ENCODE measurements at places on chromosomes 11 and 22. TPM values are rescaled to one million over a fixed set of nuclear protein-coding genes. Genes with fewer than 3 reads are reported as not detected.

- H3K36me3 ChIP-seq = no peaks in the 10 kb centered on the region
- no peaks in the 10 kb centered on the region for H3K4me1 ChIP-seq
- H3K27ac ChIP-seq = no peak overlapping the region
- no peak overlapping the region for H3K4me3 ChIP-seq
Measured at GRCh38 chr11:35986947-35987346, 43.1 kb downstream of the LDLRAD3 start.

DNA sequence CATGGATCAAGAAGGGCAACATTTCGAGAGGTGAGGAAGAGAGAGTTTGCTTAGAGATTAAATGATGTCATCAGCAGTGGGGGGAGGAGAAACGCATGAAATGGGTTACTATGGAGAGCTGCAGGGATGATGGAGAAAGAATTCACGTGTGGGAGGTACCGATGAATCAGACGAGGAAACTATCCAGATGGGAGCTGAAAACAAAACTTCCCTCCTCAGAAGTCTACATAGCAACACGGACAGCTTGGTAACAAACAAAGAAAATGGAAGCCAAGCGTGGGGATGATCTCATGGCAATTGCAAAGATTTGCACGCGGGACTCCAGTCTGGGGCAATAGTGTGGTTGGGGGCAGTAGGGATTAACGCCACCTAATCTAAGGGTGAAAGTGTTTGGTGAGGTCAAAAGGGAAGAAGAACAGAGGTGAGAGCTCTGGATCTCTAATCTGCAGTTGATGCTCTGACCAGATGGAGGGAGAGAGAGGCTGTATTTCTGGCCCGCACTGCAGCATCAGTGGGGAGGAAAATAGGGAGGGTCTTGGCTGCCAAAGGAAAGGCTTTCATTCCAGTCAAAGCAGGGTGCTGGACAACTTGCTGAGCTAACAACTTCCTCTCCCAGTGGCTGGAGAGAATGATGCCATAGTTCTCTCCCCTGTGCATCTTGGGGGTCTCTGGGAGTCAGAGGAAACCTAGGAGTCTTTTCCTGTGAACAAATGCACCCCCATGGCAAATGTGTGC lies 43.4 kb upstream of the CSNK2A3 start:
- no peaks in the 10 kb centered on the region for H3K36me3 ChIP-seq
- H3K27ac ChIP-seq = no peak overlapping the region
- H3K27me3 ChIP-seq = peaks cover 31% of the 10 kb centered on the region
- DNase-seq = peak; percentile 95
- H3K4me1 ChIP-seq = no peaks in the 10 kb centered on the region
- no peak overlapping the region for H3K4me3 ChIP-seq

The HPX gene
- total RNA-seq = not detected

DNA sequence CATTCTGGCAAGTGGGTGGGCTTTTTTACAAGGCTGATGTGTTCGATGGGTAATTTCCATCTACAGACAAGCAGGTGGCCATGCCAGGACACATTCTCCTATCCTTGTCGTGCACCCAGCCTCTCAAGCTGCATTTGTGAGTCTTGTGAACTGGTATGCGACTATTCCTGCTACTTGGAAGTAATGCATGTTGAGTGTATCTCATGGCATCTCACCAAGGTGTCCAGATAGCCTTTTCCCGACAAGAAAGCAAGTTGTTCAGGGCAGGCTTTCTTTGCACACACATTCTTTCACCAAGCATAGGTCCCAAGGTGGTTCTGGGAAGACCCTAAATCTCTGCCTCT lies 18.8 kb upstream of the SYT13 start:
- H3K27ac ChIP-seq = no peak overlapping the region
- H3K36me3 ChIP-seq = no peaks in the 10 kb centered on the region
- H3K4me1 ChIP-seq = no peaks in the 10 kb centered on the region
- DNase-seq = no peak
- no peaks in the 10 kb centered on the region for H3K27me3 ChIP-seq

DNA sequence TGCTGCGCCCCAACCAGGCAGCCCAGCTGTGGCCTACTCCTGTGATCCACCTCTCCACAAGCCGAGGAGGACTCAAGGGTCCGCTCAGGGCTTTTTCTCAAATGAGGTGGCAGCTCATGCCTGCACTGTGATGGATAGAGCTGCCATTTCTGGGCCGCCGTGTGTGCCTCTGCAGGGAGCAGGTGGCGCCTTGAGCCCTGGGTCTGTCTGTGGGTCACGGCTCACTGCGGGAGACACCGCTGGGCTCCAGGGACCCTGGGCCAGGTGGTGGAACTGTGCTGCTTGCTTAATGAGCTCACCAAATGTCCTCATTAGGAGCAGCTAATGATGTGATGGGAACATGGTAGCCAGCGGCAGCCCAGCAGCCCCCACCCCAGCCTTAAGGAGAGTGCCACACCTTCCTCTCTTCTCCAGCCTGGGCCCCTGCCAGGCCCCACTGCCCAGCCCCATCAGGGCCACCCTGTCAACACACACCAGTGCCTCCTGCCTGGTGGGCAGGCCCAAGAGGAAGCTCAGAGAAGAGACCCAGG lies 50.8 kb downstream of the DHCR7 start:
- peaks cover 13% of the 10 kb centered on the region for H3K4me1 ChIP-seq
- H3K27ac ChIP-seq = no peak overlapping the region
- H3K27me3 ChIP-seq = peaks cover 10% of the 10 kb centered on the region
- no peak for DNase-seq

The TXN2 gene
- 54.5 TPM for total RNA-seq

- H3K4me1 ChIP-seq = no peaks in the 10 kb centered on the region
- peaks cover 1% of the 10 kb centered on the region for H3K27me3 ChIP-seq
- peak overlapping the region; percentile 11 for H3K4me3 ChIP-seq
- peak; percentile 75 for DNase-seq
- H3K36me3 ChIP-seq = no peaks in the 10 kb centered on the region
Measured at GRCh38 chr11:67996622-67997474, 7.0 kb downstream of the UNC93B1 start.

GRCh38 chr11:118634431-118635236 lies 27.2 kb downstream of the PHLDB1 start:
- peak overlapping the region; percentile 5 for H3K27ac ChIP-seq
- H3K36me3 ChIP-seq = peaks cover 21% of the 10 kb centered on the region
- peak overlapping the region; percentile 2 for H3K4me3 ChIP-seq

The PNPLA3 gene
- 2.1 TPM for total RNA-seq

DNA sequence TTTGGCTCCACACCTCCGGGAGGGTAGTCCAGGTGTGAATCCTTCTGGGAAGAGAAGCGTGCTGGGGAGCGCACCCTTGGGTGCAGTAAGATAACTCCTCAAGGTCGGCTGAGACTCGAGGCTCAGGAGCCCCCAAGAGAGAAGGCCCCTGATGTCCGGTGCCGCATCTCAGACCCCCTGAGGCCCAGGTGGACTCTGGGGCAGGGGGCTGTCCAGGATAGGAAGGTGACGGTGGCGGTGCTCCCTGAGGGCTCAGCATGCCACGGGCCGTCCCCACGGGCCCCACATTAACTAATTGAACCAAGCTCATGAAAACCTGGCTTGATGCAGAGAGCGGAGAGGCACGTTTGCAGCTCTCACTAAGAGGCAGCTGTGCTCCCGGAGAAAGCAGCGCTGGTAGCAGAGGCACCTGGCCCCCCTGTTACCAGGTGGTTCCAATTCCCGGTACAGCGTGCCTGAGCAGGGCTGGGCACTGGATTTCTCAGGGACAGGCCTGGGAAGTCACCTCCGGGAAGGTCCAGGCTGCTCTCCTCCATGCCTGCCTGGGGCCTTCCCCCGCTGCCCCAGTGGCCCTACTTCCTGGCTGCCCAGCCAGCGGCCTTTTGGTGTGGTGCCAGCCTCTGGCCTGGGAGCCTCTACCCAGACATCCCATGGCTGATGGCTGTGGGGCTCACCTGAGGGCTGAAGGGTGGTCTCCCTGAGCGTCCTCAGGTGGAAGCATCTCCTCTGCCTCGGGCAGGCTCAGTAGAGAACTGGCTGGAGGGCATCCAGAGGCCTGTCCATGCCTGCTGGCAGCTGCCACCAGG lies 1.1 kb downstream of the KCNQ1 start:
- no peaks in the 10 kb centered on the region for H3K4me1 ChIP-seq
- no peak for DNase-seq
- no peak overlapping the region for H3K27ac ChIP-seq
- H3K4me3 ChIP-seq = peak overlapping the region; percentile 28

DNA sequence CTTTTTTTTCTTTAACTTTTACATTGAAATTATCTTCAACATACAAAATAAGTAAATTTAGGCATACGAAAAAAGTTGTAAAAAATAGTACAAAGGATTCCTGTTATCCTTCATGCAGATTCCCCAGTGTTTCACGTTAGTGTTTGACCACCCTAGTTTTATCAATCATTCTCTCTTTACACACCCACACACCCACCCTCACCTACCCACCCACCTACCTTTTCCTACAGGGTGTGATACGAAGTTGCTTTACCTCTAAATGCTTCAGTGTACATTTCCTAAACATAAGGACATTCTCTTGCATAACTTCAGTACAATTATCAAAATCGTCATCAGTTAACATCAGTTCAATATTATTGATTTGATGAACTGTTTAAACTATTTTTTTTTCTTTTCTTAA lies 37.0 kb downstream of the HIPK3 start:
- peak overlapping the region; percentile 98 for H3K27ac ChIP-seq
- peaks cover 53% of the 10 kb centered on the region for H3K4me1 ChIP-seq
- H3K27me3 ChIP-seq = no peaks in the 10 kb centered on the region
- peaks cover 15% of the 10 kb centered on the region for H3K36me3 ChIP-seq
- DNase-seq = no peak

DNA sequence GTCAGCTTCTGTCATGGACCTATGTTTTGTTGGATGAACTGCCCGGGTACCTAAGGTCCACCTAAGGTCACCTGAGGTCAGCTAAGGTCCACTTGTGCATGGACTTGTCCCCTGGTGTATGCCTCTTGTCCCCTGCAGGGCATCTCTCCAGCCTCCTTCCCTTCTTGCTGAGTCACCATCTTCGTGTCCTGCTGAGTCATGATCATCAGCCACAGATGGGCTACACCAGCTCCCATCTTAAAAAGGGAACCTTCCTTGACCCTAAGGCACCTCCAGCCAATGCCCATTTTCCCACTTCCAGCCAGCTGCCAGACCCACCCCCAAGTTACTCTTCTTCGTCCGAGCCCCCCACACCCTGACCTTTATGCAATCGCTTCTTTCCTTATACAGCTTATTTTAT lies 544.9 kb downstream of the TBC1D22A start:
- H3K27ac ChIP-seq = no peak overlapping the region
- H3K4me3 ChIP-seq = no peak overlapping the region
- DNase-seq = no peak

The FAM180B gene
- total RNA-seq = not detected

The ANKK1 gene
- total RNA-seq = 0.18 TPM

DNA sequence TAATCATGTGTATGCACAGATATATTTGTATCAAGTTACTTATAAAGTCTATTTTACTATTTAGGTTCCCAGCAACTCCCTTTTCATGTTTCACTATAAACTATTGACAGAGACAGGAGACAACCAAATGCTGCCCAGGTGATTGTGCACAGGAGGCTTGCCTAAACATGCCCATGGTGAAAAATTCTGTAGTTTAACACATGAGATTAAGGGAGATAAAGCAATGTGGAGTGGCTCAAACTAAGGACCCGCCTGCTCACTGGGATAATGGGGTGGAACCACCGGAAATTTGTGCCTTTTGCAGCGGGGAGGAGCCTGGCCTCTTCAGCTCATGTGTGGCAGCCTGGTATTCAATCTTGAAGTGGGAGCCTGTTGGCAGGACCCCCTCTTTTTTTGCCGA lies 459.5 kb upstream of the CNTN5 start:
- H3K4me3 ChIP-seq = no peak overlapping the region
- H3K36me3 ChIP-seq = no peaks in the 10 kb centered on the region
- H3K27me3 ChIP-seq = no peaks in the 10 kb centered on the region
- no peak for DNase-seq

The FBLN1 gene
- 24.2 TPM for total RNA-seq

DNA sequence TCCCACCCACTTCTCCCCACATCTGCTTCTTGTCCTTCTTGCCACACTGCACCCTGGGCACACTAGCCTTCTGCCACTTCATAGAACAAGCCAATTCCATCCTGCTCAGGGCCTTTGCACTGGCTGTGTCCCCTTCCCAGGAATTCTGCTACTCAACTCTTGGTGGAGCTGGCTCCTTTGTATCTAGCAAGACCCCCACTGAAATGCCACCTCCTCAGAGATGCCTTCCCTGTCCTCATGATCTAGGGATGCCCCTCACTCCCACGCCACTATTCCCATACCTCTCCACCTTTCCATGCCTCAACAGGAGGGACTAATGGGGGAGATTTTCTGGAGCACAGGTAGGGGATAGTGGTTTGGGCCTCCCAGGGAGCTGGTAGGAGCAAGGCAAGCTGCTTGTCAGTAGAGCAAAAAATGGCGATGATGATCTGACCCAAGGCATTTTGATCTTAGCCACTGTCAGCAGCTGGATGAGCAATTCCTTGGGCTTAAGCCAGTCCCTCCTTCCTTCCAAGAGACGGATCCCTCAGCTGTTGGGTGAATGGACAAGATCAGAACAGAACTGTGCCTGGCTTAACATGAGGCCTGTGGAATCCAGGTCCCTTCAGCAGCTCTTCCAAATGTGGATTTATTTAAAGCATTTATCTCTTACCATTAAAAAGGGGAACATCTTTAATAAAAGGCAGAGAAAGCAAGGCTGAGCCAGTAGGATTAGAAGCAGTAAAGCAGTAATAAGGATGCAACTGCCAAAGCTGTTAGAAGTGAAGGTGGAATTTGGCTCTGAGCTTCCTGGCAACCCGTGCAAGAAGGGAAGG lies 4.0 kb upstream of the PRDM11 start:
- no peaks in the 10 kb centered on the region for H3K4me1 ChIP-seq
- H3K36me3 ChIP-seq = no peaks in the 10 kb centered on the region
- H3K4me3 ChIP-seq = no peak overlapping the region
- H3K27ac ChIP-seq = no peak overlapping the region
- DNase-seq = no peak

DNA sequence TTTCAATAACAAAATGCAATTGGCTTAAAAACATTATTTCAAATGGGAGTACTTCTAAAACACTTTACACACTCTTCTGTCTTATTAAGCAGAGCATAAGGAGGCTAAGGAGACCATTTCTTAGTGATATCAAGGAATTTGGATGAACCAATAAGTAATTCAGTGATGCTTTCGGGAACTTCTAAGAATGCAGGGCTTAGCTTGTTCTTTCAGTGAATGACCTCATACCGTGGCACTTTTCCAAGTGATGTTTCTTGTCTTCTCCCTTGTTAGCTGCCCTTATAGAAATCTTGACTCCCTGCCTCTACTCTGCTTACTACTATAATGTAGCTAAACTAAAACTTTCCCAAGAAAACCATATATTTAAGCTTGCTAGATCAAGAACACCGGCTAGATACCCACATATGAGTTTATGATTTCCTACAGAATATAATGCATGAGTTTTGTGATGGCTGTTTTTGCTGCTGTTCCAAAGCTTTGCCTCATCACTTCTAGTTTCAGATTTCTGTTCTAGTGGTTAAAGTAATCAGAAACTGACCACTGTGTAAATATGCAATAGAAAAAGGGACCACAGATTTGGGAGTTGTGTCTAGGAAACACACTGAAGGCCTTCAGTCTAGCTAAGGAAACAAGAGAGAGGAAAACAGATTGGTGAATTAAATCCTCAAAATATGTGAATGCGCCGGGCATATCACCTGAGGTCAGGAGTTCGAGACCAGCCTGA lies 37.5 kb upstream of the STK33 start:
- H3K36me3 ChIP-seq = no peaks in the 10 kb centered on the region
- H3K27ac ChIP-seq = no peak overlapping the region
- DNase-seq = peak; percentile 77
- no peaks in the 10 kb centered on the region for H3K4me1 ChIP-seq

- peak overlapping the region; percentile 97 for H3K27ac ChIP-seq
- DNase-seq = peak; percentile 89
- H3K36me3 ChIP-seq = peaks cover 8% of the 10 kb centered on the region
- H3K4me1 ChIP-seq = peaks cover 83% of the 10 kb centered on the region
- no peaks in the 10 kb centered on the region for H3K27me3 ChIP-seq
- H3K4me3 ChIP-seq = peak overlapping the region; percentile 5
Measured at GRCh38 chr22:17910561-17911311, 113.6 kb downstream of the MICAL3 start.

All from cardiac muscle cell (in vitro differentiated cells and primary cell).